ENCODE measurements at places on chromosomes 11 and 22.

DNA sequence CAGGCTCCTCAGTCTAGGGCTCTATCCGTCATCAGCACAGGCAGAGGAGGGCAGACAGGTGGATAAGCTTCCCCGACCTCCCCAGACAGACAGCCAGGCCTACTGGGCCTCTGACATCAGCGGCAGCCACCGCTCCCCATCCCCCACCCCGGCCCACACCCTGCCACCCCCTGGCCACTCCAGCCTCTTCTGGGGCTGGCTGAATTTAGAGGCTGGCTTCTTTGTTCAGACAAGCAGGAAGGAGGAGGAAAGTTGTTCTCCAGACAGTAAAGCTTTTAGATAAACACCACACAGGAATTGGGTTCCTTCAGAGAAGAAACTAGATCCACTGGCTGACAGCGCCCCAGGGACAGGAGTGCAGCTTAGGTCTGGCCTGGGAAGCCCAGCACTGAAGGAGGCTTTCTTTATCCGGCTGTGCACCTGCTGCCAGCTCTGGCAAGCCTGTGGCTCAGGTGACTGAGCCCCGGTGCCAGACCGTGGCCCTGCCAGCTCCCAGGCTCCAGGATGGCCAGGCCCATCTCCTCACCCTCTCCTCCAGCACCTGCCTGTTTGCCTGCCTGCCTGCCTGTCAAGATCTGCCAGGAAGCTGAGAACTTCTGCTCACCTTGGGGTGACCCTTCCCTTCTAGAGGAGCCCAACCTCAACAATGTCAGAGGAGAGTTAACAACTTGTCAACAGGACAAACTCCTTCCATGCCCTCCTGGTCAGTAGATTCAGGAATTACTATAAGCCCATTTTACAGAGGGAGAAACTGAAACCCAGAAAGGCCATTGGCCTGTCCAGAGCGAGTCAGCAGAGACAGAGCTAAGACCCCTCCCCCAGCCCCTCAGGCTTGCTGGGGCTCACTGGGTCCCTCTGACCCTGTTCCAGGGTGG, 44.0 kb upstream of the KLHL35 start:
- DNase-seq: no peak

DNA sequence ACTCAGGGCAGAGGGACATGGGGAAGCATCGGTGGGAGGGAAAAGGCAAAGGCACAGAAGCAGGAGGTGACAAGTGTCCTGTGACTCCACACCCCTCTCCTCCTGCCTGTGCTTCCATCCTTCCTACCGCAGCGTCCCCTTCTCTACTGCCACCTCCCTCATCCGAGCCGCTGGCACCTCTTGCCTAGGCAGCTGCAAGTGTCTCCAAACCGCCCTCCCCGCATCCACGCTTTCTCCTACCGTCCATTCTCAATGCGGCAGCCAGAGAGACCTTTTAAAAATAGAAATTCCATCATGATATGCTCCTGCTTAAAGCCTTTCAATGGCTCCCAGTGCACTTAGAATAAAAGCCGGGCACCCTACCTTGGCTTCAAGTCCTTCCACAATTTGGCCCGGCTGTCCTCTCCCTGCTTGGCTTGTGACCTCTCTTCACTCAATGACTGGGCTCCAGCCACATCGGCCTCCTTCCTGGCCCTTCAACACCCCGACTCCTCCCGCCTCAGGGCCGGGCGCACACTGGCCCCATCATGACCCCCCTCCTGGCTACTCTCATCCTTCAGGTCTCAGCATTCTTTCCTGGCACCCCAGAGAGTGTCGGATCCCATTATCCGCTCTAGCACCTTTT, 16.5 kb downstream of the LRRC10B start:
- DNase-seq: no peak

- no peak for DNase-seq
Observed at GRCh38 chr11:73411031-73411430, 34.8 kb downstream of the RELT start.

DNA sequence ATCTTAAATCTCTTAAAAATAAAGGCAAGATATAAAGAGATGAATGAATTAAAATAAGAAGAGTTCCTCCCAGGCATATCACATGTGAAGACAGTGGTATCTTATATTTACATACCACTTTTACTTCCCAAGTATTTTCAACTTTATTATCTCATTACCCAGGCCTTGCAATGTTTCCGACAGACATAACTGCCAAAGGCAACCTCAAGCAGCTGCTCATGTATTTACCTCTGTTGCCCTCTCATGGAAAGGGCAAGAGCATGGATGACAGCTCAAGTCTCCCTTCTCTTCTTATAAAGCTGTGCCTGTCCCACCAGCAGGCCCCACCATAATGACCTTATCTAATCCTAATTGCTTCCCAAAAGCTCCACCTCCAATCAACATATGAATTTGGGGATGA, 894.2 kb downstream of the NTM start:
- no peak for DNase-seq

GRCh38 chr11:95095858-95096587, 6.4 kb downstream of the ENDOD1 start:
- DNase-seq: no peak

- DNase-seq: no peak
Observed at GRCh38 chr11:57453543-57454177, 6.7 kb upstream of the RTN4RL2 start.

GRCh38 chr11:44829838-44830237, 103.1 kb downstream of the TSPAN18 start:
- no peak for DNase-seq

DNA sequence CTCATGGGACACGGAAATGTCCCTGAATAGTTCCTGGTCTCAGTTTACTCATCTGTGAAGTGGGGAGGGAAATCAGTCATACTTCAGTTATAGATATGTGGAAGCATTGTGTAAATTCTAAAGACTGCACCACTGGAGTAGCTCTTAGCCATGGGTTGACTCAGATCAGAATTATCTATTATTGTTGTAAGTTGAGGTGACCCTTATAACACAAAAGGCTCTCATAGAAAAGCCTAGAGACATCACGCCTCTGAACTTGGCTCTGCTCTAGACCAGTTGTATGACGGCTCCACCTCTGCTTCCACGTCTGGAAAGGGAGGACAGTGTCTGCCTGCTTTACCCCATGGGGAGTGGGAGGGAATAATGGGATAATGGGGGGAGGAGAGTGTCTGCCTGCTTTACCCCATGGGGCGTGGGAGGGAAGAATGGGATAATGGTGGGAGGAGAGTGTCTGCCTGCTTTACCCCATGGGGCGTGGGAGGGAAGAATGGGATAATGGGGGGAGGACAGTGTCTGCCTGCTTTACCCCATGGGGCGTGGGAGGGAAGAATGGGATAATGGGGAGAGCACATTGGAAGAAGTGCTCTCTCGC, 98.2 kb downstream of the AMOTL1 start:
- no peak for DNase-seq

GRCh38 chr11:79060081-79060953, 380.5 kb downstream of the TENM4 start:
- no peak for DNase-seq
